ENCODE measurements at places on chromosomes 2 and 18. TPM values are rescaled to one million over a fixed set of nuclear protein-coding genes. Genes with fewer than 3 reads are reported as not detected.

PRKAG3 gene
- not detected for total RNA-seq

- no peak for DNase-seq
Measured at GRCh38 chr2:109379507-109379906, 234.3 kb downstream of the SEPTIN10 start.

GRCh38 chr18:39838831-39839230 lies 2116.2 kb upstream of the PIK3C3 start:
- DNase-seq = no peak

- no peak for DNase-seq
Measured at GRCh38 chr2:58182527-58182926, 58.6 kb downstream of the FANCL start.

DNA sequence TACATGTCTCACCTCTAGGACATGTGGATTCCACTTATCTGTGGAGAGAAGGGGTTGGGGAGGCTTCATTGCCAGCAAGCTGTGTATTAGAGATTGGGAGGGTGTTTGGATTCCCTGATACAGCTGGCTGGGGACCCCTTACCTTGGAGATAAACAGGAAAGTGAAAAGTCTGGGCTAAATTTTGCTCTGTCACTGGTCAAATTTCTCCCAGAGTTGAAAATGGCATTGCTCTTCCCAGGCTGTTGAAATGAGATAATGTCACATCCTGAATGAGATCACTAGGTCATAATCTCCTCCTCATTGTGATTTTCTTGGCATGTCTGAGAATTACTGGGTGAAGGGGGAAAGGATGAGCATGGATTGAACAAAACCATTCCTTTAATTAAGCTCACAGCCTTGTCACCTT lies 265.0 kb upstream of the PARD3B start:
- DNase-seq = no peak

GRCh38 chr2:182049372-182050148 lies 63.9 kb downstream of the PPP1R1C start:
- DNase-seq = no peak

DNA sequence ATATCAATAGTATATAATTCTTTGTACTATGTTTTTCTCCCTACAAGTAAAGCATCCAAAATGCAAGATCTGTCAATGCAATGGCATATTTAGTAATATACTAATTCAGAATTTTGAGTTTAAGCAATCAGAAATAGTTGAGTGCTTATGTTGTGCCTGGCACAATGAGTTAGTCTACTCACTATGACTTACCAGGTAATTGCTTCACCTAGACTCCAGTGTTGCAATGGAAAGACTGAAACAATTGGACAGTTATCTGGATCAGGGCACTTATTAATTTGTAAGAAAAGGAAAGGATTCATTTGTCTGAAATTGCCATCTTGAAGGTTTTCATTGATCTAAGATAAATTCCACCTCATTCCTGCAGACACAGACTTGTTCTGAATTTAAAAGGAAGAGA lies 97.6 kb upstream of the TCF4 start:
- DNase-seq = no peak

UGT1A9 gene
- 1.5 TPM for total RNA-seq

DNA sequence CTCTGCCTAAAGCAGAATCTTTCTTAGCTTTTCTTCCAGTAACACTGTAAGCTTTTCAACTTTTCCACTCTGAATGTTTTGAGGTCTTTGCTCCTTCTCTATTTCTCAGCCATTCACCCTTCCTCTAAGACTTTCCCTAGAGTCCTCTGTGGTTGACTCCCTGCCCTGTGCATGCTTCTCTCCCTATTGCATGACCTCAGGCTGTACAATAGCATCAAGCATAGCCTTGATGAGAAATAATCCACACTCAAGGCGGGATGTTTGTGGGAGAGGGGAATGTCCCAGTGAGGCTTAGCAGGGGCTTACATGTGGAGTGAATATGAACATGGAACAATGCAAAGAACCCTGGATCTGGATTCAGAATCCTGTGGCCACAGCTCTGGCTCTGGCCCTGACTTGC lies 48.4 kb upstream of the IGFBP5 start:
- DNase-seq = no peak

- no peak for DNase-seq
Measured at GRCh38 chr2:238920053-238920452, 72.2 kb downstream of the TWIST2 start.

- peak; percentile 79 for DNase-seq
Measured at GRCh38 chr2:171160956-171161740, 455 bp upstream of the TLK1 start.

GRCh38 chr18:80229766-80230745 lies 17.3 kb downstream of the PARD6G start:
- no peak for DNase-seq

DNA sequence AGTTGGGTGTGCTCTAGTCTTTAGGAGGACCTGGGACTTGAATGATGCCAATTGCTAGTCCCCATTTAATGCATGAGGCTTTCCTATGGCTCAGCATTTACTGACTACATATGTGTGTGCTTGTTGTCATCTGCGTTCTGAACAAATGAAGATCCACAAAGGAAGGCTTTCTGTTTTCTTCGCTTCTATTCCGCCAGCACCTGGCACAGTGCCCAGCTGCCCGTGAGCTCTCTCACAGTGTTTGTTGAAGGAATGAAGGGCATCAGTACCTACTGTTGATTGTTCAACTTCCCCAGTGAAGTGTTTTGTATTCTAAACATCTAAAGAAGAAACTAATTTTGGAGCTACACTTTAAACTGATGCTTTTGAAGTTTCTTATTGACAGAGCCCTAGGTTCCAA lies 122.4 kb upstream of the LINC00305 start:
- no peak for DNase-seq

MC4R gene
- total RNA-seq = not detected

GRCh38 chr18:63220903-63221302 lies 98.7 kb downstream of the BCL2 start:
- DNase-seq = no peak
